ENCODE measurements at places on chromosomes 2 and 18.

DNA sequence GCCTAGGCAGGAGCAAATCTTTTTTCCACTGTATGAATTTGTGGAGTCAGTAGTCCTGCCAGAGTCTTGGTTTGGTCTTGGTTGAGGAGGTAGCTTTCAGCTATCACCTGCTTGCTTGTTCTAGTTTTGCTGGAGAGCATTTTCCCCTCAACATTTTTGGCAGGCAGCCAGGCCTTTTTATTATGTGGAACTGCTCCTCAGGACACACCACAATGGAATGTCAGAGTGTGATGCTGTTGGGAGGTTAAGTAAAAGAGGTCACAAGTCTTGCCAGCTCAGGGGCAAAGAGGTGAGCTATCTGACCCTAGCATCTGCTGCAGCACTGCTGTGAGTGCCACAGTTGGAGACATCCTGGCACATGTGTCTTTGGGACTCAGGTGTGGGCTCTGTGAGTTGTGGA is 258.0 kb downstream of the CNTNAP5 start:
- no peak for DNase-seq

- no peak for DNase-seq
Measured at GRCh38 chr2:402721-403120, 114.8 kb upstream of the ALKAL2 start.

DNA sequence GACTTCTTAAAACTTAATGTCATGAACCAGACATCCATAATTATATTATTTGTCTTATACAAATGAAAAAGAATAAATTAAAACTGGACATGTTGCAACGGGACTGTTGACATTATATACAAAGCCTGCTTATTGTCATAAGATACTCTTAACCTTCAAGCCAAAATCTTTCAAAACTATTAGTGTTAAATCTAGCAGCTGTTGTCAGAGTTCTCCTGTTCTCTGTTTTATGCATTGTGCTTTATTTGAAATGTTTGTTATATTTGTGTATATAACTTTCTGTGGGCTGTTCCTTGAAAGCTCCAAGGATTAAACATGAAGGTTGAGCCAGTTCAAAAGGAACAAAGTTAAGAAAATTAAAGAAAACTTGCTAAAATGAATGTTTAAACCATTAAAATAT is 335.5 kb upstream of the NT5C1B start:
- no peak for DNase-seq

GRCh38 chr2:159152128-159152778 is 134.2 kb downstream of the WDSUB1 start:
- DNase-seq: no peak

DNA sequence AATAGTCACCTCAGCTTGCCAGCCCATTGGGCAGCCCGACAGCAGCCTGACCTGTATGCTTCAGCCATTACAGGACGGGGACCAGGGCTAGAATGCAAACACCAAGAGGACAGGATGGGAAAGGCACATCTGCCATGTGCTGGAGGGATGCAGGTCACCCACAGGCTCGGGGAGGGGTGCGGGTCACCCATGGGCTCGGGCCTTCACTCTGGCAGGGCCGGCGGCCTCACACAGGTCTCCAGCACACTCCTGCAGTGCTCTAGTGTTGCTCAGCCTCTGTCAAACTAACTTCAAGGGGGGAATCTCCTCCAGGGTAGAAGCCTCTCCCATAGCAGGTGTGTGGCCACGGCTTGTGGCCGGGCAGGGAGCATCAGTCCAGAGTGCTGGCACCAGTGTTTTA is 222.5 kb downstream of the SEPTIN10 start:
- no peak for DNase-seq

GRCh38 chr2:239225871-239226561 is 174.8 kb downstream of the HDAC4 start:
- DNase-seq: no peak

DNA sequence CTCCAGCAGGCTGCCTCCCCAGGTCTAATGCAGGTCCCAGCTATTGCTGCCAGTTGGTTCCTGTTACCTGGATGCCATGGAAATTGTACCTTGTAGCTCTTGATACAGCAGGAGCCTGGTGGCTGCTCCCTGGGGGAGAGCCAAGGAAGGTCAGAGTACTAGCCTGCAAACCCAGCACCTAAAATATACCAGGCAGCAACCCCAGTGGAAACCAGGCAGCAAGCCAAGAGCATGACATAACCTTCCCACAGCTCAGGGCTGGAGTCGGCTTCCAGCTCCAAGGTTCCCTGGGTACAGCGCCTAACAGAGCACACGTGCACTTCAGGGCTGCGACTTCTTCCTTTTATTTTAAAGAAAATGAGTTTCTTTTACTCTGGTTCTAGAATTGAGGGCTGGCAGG is 30.3 kb downstream of the TNP1 start:
- DNase-seq: peak; percentile 93

- no peak for DNase-seq
Measured at GRCh38 chr2:121605820-121606733, 43.2 kb downstream of the CLASP1 start.

GRCh38 chr2:219448776-219449341 is 14.2 kb downstream of the SPEG start:
- DNase-seq: no peak

DNA sequence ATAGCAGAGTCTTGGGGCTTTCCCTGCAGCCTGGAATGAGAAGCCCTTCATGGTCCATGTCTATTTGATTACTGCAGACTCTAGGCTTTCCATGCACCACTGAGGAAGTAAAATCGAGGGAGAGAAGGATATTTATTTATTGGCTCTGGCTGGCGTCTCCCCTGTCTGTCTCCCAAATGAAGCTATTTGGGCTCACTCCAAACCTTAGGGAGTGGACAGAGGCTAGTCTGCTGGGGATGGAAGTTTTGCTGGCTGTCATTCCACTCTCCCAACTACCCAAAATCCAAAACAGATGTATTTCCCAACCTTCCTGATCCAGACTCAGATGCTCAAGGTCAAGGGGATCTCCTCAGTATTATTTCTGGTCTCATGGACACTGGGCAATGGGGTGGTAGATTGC is 33.7 kb downstream of the TMEM17 start:
- no peak for DNase-seq

DNA sequence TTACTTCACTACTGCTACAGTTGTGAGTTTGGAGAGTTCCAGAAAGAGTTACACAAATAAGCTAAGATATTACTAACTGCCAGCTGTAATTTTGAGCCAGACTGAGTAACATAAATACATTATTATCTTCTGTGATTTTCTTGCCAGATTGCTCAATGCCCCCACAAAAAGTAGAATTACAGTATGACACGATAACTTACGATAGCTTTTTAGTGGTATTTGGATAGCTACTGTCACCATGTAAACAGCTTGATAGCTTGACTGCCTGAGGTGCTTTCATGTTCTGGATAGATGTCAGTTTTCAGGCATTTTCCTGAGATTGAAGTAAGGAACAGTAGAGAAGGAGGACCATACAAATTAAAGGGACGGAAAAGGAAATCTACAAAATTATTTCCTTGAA is 533.3 kb downstream of the SOCS6 start:
- DNase-seq: no peak

DNA sequence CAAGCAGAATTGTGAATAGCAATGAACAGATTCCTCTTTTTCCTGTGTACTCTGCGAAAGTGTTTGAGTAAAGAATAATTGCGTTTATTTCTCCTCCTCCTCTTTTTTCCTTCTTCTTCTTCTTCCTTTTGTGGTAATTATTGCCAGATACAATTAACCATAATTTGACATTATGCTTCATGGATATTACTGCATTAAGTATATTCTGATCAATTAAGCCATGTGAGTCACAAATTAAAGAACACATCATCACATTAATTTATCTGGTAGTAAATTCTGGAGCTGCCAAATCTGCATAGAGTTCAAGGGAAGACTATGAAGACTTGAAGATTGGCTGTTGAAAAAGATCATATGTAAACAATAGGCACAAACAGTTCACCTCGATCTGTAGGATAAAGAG is 72.9 kb upstream of the TFPI start:
- DNase-seq: no peak

- DNase-seq: peak; percentile 62
Measured at GRCh38 chr2:24491542-24492420, 727 bp downstream of the NCOA1 start.

DNA sequence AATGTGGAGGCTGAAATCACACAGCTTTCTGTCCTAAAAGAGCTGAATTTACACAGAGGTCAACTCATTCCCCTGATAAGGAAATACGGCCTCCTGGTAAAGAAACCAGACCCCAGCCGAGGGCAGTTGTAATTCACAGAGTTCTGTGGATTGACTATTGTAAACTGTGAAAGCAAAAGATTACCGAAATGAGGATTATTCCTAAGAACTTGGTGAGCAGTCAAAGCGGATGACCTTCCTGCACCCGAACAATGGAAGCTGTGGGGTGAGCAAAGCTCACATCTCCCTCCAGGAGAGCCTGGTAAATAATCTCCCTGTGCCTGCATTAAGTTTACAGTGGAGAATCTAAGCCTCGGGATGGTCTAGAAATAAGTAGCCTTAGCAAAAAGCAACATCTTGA is 138.2 kb upstream of the PXDN start:
- no peak for DNase-seq

GRCh38 chr2:230356084-230356483 is 29.1 kb downstream of the SP140L start:
- no peak for DNase-seq

GRCh38 chr2:84546551-84546950 is 30.3 kb downstream of the DNAH6 start:
- no peak for DNase-seq

DNA sequence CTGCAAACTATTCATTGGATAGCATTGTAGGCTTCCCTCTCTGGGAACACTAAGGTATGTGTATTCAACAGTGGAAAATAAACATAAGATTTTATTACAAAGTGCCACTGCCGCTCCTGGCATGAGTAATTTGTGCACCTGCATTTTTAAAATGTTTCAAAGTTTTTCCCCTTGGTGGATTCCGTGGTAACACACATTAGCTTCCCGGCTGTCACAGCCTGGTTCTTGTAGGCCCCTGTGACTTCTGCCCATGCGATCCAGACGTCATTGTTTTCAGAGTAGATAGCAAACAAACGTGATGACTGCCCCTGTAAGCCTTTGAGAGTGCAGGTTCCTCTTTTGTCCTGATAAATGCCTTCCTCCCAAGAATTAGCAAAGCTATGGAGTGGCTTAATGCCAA is 421.0 kb downstream of the ZNF521 start:
- DNase-seq: no peak

- DNase-seq: no peak
Measured at GRCh38 chr2:127051116-127052056, 55.6 kb downstream of the BIN1 start.

All from heart right ventricle (tissue), 16 donors.